ENCODE measurements at places on chromosomes 12 and 14.

- no peak for DNase-seq
Measured at GRCh38 chr14:100065942-100066574, 836 bp downstream of the EVL start.

GRCh38 chr12:120979220-120979861 is 998 bp downstream of the HNF1A start:
- no peak for DNase-seq

DNA sequence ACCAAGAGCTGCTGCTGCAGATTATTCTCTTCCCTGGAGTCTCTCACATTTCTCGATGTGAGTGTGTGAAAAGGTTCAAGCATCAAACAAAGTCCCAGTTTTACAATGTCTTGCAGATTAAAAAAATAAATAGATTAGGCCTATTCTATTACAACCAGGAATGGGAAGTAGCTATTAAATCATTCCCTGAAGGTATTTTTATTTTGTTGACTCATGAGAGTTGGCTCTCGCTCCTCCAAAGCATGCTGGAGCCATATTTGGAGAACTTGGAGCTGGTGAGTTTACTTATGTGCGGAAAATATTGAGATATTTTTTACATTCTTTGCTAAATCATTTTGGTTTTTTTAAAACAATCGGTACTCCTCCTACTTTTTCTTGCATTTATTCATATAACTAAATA is 572.3 kb downstream of the ETNK1 start:
- DNase-seq: no peak

DNA sequence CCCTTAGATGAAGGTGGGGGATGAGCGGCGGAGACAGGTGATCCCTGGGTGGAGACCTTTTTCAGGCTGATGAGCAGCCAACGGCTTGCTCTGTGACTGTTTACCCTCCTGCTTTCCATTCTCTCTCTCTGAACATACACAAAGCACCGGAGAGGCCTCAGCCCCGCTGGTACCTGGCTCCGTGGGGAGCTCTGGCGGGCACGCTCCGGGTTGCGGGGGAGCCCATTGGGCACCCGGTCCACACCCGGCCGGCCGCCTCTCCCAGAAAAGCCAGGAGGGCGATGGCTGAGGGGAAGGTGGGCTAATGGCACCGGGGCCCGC is 545 bp downstream of the SMARCC2 start:
- no peak for DNase-seq

GRCh38 chr12:95838125-95838524 is 20.6 kb upstream of the SNRPF start:
- DNase-seq: no peak

DNA sequence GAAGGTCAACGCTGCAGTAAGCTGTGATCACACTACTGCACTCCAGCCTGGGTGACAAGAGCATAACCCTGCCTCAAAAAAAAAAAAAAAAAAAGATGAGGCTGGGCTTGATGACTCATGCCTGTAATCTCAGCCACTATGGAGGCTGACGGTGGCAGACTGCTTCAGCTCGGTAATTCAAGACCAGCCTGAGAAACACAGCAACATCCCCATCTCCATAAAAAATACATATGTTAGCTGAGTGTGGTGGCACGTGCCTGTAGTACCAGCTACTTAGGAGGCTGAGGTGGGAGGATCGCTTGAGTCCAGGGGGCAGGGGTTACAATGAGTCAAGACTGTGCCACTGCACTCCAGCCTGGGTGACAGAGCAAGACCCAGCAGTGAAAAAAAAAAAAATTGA is 50.4 kb downstream of the GXYLT1 start:
- no peak for DNase-seq

DNA sequence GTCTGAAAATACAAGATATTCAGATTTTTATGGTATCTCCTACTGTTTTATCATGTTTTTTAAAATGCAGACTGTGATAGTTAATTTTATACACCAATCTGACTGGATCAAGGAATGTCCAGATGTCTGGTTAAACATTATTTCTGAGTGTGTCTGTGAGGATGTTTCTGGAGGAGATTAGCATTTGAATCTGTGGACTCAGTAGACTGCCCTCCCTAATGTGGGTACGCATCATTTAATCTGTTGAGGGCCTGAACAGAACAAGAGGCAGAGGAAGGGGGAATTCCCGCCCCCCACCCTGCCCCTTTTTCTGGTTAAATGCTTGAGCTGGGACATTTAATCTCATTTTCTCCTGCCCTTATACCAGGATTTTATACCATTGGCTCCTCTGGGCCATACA is 72.1 kb downstream of the AVPR1A start:
- no peak for DNase-seq

GRCh38 chr12:19884021-19884492 is 444.8 kb downstream of the AEBP2 start:
- DNase-seq: no peak

GRCh38 chr12:101714877-101715444 is 17.5 kb downstream of the CHPT1 start:
- DNase-seq: no peak

GRCh38 chr12:2281446-2281845 is 228.7 kb downstream of the CACNA1C start:
- DNase-seq: no peak

GRCh38 chr14:81751198-81751597 is 217.5 kb upstream of the SEL1L start:
- no peak for DNase-seq

DNA sequence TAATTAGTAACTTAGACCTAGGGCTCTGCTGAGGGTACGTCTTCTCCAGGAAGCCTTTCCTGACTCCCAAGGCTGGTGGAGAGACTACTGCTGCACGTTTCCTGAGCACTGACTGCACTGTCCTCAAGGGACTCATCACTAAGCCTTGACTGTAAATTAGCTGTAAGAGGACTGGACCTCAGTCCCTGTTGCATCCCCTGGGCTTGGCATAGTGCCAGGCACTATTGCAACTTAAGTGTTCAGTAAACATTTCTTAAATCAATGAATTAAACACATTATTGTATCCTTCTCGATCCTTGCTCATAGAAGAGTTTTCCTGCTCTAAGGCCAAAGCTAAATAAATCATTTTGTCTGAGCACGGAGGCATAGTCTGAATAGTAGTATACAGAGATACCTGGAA is 31.9 kb upstream of the IFNG-AS1 start:
- DNase-seq: no peak
